ENCODE measurements at places on chromosomes 1 and 21.

GRCh38 chr1:54716299-54717047, 812 bp downstream of the TTC4 start:
- DNase-seq, result no peak

GRCh38 chr1:40798366-40799281, 15.0 kb downstream of the KCNQ4 start:
- DNase-seq, result no peak

- DNase-seq, result no peak
These were observed 34.6 kb downstream of the CFAP74 start for GRCh38 chr1:1968767-1969504.

DNA sequence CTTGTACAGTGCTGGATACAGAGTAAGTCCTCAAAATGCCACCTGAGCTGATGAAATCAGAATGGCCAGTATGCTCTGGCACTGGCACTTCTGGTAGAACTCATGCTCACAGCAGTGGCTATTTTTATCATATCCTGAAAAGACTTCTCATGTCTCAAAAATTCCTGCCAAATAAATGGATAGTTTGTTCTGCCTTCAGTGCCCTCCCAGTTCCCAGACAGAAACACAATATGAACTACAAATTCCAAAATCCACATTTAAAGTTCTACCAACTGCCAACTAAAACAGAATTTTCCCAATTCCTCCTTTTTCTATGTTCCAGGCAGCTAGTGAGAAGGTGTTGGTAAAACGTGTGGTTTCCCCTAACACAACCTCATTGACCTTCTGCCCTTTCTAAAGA, 51.4 kb upstream of the RGS1 start:
- no peak for DNase-seq

DNA sequence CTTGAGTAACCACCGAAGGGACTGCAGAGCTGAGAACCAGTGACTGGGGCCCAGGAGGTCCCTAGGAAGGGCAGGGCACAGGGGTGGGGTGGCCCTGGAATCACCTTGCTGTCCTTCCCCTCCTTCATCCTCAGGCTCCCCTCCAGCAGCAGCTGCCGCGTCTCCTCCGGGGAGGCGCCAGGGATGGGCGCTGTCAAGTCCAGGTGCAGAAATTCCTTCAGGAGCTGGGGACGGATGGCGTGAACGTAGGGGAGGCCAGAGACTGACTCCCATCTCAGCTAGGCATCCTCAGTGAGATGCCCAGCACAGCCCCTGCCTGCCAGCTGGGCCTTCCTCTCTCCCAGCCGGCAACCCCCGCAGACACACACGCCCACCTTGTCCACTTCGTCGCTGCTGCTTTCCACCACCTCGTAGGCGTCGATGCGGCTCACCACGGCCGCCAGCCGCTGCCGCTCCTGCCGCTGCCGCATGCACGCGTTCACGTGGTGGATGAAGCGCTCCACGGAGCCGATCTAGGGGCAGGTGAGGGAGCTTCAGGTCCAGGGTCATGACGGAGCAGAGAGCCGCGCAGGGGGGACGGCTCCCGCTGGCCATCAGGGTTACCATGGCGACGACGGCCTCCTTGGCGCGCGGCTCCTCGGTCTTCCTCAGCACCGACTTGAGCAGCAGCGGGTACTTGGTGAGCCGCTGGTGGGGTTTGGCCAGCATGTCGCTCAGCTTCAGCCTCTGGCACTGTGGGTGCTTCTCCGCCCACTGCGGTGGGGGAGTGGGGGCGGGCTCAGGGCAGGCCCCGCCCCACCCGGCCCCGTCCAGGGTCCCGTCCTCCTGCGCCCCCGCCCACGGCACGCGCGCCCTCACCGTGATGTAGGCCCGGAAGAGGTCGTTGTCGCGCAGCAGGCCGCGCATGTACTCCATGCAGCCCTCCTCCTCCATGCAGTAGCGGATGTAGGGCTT, 4.4 kb upstream of the TNFRSF25 start:
- DNase-seq, result no peak

- no peak for DNase-seq
These were observed 13.7 kb upstream of the TRIM62 start for GRCh38 chr1:33195556-33195955.

DNA sequence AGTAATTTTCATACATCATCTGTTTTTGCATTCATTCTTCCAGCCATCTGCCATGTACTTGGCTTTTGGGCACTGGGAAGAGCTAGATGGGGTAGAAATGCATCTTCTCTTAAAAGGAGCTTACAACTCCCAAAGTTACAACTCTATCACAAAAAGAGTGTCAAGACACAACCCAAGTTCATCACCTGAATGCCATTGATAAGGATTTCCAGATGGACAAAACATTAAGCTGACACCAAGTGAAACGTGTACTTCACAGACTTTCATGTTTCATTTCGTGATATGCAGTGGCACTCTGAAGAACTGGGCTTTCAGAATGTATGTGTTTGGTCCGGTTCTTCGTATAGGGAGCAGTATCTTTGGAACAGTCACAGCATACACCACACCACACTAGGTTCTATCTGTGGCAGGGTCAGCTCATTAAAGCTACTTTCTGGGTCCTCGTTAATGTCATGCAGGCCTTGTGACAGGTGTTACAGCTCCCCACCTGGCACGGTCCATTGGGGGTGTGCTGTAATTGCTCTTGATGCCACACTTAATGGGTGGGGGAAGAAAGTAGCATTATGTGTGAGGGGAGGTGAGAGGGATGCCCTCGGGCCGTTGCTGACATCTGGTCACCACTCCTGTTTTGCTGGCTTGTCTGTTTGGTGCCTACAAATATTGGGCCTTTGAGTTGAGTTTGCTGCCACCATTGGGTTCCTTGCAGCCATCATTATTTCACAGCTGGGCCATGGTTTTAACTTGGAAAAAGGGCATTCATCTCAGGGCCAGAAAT, 164.9 kb downstream of the NFIA start:
- no peak for DNase-seq

DNA sequence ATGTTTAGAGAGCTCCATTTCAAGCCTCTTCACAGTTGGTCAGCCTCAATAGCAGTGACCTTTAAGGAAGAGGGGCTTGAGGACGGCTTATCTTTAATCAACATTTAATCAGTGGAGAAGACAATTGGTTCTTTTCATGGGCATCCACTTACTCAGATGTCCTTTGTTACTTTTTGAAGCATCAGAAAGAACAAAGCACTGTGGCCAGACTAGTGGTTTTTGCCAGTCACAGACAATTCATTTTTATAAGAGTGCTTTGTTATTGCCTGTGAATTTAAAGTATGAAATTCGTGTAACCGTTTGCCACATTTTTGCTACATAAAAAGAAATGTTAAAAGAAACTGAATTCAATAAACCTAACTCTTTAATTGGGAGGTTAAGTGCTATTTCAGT, 222.8 kb downstream of the TPR start:
- DNase-seq, result no peak

Data from activated effector memory CD4-positive, alpha-beta T cell treated with Interleukin-2 at 50 U/mL for 16 hours (primary cell).